ENCODE measurements at places on chromosomes 7 and 10.

- DNase-seq: peak; percentile 47
These were observed at the start of gene FAM131B for GRCh38 chr7:143362131-143363015. Gene FAM131B (minus strand): TSS chr7:143362713. CDS start chr7:143362603, 110 bp downstream.

DNA sequence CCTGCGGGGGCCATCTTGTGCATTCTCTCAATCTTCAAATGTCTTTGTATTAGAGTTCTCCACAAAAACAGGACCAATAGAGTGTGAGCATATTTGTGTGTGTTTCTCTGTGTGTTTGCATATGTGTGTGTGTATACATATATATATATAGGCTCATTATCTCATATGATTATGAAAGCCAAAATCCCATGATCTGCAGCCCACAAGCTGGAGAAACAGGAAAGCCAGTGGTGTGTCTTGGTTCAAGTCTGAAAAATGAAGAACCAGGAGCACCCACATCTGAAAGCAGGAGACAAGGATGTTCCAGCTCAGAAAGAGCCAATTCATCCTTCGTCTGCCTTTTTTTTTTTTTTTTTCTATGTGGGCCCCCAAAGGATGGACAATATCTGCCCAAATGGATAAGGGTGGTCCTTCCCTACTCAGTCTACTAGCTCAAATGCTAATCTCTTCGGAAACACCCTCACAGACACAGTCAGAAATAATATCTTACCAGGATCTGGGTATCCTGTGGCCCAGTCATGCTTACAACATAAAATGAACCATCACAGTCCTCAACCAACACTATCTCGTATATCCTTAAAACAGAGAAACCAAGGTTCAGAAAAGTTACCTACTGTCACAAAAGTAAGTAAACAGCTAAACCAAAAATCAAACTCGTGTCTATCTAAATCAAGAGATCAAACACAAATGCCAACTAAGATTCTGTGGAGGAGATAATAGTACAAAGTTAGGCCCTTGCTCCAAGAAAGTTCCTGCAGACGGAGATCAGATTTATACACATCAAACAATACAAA, 141.9 kb downstream of the JMJD1C start:
- no peak for DNase-seq

- no peak for DNase-seq
These were observed 201.7 kb upstream of the ADARB2 start for GRCh38 chr10:1939016-1939415.

DNA sequence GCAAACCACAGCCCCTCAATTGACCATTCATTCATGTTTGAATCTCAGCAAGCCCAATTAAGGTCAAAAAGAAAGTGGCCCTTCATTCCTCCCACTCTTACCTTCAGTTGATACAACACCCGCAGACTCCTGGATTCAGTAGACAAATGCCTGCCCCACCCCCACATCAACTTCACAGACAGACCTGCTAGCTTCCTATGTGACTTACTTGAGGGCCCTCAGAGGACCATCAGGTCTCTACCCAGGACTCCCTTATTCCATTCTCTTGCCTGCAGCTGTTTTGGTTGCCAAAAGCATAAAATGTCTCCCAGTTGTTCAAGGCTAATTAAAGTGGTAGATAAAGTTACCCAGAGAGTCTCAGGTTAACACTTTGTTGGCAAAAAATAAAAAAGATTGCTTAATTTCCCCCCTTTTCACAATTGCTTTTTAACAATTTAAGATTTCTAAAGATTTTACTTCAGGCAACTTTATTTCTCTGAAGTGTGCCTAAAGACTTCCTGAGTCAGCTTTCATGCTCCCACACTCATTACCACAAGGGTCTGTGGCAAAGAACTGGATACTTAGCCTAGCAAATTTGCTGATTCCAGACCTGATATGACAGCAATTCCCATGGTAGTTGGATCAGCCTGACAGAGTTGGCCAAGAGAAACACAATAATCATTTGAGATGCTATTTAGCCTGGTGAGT, 3.3 kb upstream of the MTERF1 start:
- no peak for DNase-seq

GRCh38 chr10:123359539-123359938, 205.3 kb downstream of the BUB3 start:
- DNase-seq: no peak

DNA sequence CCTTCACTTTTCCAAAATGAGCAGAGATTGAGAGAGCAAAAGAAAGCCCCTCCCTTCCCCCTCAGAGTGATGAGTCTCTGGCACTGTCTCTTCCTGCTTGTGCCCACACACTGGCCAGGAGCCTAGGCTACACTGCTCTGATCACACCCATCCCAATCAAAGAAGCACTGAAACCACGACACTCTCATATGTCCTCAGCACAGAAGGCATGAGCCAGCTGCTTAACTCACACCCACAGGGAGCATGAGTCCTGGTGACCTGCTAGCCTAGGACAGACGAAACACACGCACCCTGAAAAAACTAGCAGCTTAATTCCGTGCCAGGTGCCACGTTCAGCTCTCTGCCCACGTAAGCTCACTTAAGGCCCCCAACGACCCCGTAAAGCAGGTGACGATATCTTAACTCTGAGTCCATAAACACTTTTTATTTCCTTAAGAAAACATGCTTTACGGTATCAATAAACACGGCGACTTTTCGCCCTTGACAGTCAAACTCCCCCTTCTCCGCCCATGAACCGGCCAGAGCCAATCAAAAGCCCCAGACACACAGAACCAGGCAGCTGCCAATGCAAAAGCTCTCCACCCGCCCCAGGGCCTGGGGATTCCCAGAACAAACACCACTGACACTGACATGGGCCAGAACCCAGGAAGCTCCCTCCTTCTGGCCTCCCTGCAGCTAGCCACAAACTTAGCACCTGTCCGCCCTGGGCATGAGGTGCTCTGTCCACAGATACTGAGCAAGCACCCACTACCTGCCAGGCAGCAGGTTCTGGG, 69.0 kb downstream of the TNRC18 start:
- DNase-seq: peak; percentile 73

DNA sequence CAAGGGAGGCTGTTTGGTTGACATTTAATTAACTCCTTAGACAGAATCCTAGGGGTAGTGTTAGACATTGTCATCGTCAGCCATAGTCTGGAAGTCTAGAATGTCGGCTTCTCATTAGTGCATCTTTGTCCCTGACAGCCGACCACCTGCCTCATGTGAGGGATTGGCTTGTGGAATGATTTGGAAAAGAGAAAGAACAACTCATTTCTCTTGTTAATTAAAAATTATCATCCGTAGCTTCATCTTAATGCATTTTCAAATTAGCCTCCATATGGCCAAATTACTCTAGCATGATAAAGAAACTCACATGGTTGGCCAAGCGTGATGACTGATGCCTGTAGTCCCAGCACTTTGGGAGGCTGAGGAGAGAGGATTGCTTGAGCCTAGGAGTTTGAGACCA, 97.7 kb upstream of the PARD3 start:
- no peak for DNase-seq

DNA sequence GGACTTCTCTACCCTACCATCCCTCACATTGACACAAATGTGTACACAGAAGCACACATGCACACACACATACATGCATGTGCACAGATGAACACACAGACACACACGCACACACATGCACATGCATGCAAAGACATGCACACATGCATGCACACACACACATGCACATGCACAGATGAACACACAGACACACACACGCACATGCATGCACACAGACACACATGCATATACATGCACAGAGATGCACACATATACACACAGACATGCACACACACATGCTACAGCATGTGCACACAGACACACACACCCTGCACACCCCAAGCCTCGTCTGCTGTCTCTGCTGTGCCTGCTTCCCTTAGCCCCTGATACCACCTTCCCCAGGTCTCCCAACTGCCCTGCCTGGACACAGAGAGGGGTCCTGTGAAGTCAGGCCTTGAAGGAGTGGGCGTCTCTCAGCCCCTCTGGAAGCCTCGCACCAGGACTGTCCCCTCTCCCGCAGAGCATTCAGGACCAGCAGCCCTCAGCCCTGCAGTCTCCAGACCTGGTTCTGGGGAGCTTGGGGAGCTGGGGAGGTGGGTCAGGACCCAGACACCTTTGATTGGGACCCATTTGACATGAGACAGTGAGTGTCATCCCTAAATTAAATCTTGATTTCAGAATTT, 181.8 kb downstream of the DNAJB6 start:
- DNase-seq: no peak

- DNase-seq: no peak
These were observed 30.0 kb upstream of the FERD3L start for GRCh38 chr7:19175241-19175640.

DNA sequence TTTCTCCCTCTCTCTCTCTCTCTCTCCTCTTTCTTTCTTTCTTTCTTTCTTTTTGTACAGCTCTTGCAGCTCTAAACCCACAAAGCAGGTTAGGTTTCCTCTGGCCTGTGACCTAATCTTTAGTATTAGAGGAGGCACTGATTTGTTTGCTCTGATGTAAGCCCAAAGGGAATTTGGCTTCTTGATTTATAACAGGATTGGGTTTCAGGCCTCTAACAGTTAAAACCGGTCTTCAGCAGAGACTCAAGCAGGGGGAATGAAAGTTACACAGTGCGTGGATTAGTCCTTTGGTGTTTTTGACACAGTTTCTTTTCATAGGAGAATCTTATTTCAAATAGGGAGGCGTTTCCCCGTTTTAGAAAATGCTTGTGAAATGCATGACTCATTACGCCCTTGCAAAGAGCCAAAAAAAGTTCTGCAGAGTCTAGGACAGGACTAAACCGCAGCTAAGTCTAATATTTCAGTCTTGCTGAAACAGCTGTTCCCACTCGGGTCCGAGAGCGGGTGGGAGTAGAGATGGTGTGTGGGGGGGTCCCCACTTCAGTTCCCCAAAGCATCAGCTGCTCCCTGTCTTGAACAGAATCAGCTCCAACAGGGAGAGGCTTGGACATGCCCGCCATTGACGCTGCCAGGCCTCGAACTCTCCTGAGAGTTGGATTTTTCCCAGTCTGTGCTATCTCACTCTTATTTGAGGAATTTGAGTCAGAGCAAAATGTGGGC, 296.5 kb upstream of the PITRM1 start:
- DNase-seq: peak; percentile 90

GRCh38 chr10:30775779-30776591, 146.4 kb upstream of the LYZL2 start:
- DNase-seq: peak; percentile 92

DNA sequence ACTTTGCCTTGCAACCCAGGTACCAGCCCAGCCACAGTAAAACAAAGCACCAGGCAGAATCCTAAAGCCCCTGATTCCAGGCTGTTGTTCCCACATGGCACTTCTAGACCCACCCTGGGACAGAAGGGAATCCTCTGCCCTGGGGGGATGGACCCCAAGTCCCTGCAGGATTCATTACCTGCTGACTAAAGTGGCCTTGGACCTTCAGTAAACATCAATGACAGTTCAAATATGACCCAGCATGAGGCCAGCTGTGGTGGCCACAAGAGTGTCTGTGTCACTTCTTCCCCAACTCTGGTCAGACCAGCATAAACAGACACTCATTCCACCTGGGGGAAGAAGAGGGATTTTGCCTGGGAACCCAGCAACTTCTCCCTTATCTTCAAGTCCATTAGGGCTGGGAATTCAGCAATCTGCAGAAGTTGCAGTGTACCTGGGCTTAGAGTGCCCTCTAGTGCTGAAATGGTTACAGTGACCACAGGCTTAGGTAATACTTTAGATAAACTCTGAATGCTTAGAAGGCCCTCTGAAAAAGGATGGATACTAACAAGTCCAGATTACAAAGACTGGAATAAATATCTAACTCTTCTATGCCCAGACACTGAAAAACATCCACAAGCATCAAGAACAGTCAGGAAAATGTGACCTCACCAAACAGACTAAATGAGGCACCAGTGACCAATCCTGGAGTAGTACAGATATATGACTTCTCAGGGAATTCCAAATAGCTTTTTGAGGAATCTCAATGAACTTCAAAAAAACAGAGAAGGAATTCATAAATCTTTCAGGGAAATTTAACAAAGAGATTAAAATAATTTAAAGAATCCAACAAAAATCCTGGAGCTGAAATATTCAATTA, 108.5 kb upstream of the TMEM168 start:
- peak; percentile 53 for DNase-seq

DNA sequence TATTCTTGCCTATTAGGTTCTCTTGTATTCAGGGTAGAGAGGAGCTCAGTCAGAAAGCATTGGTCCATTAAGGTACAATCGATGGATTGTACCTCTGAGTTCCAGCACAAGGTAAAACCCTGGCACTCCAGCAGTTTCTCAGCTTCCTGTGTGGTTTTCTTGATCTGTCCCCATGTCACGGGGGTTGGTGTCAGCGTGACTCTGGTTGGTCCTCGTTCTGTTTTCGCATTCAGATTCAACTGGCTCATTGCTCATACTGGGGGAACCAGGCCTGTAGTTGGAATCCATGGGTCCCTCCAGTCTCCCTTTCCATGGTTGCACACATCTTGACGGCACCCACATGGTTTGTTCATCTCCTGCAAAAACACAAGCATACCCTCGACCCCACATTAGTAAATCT, 32.7 kb upstream of the RASGEF1A start:
- DNase-seq: no peak

GRCh38 chr7:45350896-45351295, 193.3 kb downstream of the RAMP3 start:
- no peak for DNase-seq

GRCh38 chr10:62794306-62794705, 10.2 kb upstream of the ADO start:
- DNase-seq: no peak

- no peak for DNase-seq
These were observed 43.5 kb downstream of the YKT6 start for GRCh38 chr7:44244282-44244681.

- DNase-seq: no peak
These were observed 263.0 kb upstream of the ETV1 start for GRCh38 chr7:14252458-14252857.

GRCh38 chr10:102285133-102285532, 39.8 kb downstream of the GBF1 start:
- no peak for DNase-seq

DNA sequence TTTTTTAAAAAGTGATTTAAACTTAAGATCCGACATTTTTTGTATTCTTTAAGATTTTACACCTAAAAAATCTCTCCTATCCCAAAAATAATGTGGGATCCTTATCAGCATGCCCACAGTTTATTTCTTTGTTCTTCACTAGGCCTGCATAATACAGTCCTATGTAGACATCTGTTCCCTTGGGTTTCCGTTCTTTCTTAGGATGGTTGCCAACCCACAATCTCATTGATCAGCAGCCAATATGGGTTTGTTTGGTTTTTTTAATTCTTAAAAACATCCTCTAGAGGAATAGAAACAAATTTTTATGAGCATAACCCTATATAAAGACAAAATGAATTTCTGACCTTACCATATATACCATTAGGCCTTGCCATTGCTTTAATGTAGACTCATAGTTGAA, 8.4 kb upstream of the HBP1 start:
- no peak for DNase-seq

- no peak for DNase-seq
These were observed 264.7 kb upstream of the TEX47 start for GRCh38 chr7:89060234-89060633.
